HFFc6 (cell line): ENCODE measurements at places on chromosomes 16 and 17. TPM values are rescaled to one million over a fixed set of nuclear protein-coding genes. Genes with fewer than 3 reads are reported as not detected.

The SLC16A11 gene
- total RNA-seq = not detected in 3 replicates

The XYLT1 gene
- 25.9 to 41.7 TPM (median 27.1 TPM) in 3 replicates for total RNA-seq

DNA sequence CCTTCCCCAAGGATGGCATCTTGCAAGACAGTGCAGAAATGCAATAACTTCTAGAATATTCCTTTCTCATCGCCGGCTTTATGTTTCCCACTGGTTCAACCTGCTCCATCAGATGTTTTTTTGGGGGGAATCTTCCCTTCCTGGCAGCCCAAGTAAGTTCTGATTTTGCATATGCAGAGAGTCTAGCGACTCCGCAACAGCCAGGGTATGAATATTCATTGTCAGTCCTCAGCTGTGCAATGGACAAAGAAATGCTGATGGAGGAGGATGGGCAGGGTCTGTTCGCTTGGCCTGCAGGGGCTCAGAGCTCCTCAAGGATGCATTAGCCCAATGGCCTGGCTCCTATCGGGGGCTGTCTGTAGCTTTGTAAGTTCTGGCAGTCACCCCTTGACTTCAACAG, 358.8 kb upstream of the CCL2 start:
- DNase-seq = no peak

The MKS1 gene
- total RNA-seq = 7.7 to 8.4 TPM (median 8.0 TPM) in 3 replicates

The SLC16A6 gene
- 0.20 to 0.56 TPM in 2 of 3 replicates, not detected in the other for total RNA-seq

DNA sequence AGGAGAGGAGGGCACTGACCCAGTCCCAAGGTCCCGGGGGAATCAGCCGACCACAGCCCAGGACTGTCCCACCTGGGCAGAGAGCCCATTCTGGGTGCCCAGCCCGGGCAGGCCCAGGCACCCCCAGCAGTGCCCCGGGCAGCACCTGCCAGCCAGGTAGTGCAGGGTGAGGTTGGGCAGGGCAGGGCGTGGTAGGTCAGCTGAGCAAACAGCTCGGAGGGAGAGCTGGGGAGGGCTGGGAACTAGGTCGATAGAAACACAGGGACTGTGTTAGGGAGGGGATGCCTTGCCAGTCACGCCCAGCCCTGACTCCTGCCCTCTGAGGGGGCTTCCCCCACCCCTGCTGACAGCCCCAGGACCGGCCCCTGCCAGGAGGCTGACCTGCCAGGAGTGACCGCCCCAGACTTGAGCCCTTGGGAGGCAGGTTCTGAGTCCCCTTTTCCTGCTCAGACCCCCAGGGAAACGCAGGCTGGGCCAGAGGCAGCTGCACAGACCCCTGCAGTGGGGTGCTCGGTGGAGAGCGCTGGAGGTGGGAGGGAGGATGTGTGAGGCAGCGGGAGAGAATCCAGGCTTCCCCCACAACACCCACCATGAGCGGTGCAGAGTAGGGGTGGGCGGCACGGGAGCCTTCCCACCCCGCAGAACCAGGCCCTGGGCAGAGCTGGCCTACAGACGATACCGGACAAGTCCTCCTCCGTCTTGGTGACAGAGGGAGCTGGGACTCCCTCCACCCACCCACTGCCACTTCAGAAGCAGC, 4.7 kb downstream of the HS3ST6 start:
- DNase-seq = no peak

DNA sequence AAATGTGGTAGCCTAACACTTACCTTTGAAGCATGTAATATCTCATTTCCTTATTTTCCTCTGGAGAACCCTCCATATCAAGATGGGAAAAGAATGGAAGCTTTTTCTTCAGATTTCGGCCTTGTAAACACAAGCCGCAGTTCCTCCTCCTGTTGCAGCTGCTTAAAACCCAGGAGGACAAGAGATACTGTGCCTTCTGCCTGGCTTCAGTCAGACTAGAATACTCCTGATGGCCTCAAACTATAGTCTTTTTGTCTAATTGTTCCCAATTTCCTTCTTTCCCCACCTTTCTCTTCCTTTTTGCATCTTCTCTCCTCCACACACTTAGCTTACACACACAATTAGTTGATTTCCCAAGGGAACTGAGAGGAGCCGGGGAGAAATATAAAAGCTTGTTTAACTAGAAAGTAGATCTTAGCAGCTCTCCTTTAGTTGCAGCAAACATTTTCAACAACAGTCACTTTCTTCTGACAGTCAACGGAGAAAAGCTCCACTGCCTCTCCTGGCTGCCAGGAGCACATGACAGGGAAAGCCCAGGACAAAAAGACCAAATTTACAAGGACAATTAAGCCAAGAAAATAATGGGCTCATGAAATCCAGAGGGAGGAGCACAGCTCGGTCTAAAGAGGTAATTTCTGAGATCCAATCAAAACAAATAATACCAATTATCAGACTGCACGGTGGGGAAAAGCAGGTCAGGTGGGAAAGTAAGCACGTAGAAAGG, 76.4 kb upstream of the C17orf78 start:
- DNase-seq = no peak
